NCI-H524 (cell line): ENCODE measurements at places on chromosomes 12 and 14.
A peak's percentile ranks its signal among the peaks of the same experiment; 100 is the strongest.

DNA sequence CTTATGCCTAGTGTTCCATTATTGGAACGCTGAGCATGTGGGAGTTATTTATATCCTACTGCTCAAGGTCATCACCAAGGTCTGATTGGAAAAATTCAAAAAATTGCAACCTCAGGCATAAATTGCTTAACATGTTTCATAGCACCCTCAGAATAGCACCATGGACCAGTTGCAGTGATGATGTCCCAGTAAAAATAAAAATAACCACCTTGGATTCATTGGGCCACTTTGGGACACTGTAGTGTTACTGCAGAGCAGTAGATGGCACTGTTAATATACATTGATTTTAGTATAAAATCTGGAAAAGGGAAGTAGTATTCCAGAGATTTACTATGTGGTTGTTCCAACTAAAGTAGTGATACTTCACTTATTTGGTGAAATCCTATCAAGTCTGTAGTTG lies 31.0 kb upstream of the PTCSC3 start:
- peak; percentile 57 for DNase-seq

DNA sequence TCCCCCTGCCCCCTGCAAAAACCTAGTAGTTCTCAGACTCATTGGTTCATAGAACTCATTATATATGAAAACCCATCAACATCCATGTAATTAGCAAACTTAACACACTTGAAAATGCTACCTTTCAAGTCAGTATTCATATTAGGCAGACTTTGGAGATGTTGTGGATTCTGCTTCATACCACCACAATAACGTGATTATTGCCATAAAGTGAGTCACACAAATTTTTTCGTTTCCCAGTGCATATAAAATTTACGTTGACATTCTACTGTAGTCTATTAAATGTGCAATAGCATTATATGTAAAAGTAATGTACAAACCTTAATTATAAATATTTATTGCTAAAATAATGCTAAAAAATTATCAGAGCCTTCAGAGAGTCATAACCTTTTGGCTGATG lies 654.0 kb downstream of the DIO2 start:
- DNase-seq, result no peak

- DNase-seq, result no peak
Observed at GRCh38 chr12:113136128-113136989, 798 bp upstream of the RASAL1 start.

DNA sequence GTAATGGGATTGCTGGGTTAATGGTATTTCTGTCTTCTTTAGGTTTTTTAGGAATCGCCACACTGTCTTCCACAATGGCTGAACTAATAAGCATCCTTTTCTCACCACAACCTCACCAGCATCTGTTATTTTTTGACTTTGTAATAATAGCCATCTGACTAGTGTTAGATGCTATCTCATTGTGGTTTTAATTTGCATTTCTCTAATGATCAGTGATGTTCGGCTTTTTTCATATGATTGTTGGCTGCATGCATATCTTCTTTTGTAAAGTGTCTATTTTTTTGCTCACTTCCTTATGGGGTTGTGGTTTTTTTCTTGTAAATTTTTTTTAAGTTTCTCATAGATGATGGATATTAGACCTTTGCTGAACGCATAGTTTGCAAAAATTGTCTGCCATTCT lies 377.9 kb downstream of the GALC start:
- DNase-seq, result no peak

DNA sequence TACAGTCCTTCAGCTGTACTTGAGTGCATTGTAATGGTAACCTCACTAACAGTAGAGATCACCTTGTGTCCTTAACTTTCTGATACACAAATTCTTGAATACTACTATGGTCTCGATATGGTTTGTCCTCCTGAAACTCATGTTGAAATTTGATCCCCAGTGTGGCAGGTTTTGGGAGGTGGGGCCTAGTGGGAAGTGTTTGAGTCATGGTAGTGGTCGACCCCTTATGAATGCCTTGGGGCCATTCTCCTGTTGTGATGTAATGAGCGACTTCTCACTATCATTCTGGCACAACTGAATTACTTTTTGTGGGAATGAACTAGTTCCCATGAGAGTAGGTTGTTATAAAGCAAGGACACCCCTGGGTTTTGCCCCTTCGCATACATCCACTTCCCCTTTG lies 52.3 kb downstream of the IPO8 start:
- DNase-seq, result no peak

- DNase-seq, result no peak
Observed at GRCh38 chr12:3603576-3603975, 112.6 kb downstream of the PRMT8 start.

DNA sequence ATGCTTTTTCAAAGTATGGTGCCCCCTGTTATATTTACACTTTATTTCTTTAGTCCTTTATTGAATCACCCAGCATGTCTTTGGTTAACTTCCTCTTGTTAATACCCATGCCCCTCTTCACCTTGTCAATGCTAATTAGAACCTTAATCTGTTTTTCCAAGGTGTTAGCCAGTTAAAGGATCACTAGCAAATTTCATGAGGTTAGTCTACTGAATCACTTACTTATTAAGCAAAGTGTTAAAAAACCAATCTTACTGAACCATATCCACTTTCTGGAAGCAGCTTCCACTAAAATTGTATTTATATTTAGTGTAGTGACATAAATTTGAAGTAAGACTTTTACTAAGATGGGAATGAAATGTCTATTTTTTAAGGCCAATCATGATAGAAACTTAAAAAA lies 27.9 kb downstream of the TAOK3 start:
- no peak for DNase-seq

- DNase-seq, result no peak
Observed at GRCh38 chr12:69108037-69108436, 131.3 kb upstream of the CPSF6 start.

DNA sequence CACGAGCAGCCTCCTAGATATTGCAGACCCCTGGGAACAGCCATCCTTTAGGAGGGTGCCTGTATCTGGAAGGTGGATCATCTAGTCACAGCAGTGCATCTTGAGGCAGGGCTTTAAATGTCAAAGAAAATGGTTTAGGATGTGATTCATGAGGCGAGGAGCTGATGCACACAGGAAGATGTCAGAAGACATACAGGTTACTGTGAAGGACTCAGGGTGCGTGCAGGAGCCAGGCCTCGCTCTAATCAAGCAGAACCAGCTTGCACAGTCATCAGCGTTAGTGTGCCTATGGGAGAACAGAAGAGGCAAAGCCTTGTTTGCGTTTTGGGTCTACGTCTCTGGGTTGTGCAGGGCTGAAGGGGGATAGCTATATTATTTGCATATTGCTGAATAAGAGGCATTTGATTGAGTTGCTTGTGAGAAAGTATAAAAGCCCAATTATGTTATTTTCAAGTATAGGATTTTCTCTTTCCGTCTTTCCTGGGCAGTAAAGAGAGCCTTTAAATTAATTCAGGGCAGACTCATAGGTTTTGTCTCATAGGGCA lies 77.3 kb upstream of the RPH3A start:
- DNase-seq, result no peak

- no peak for DNase-seq
Observed at GRCh38 chr12:12406762-12407161, 49.9 kb downstream of the BORCS5 start.

DNA sequence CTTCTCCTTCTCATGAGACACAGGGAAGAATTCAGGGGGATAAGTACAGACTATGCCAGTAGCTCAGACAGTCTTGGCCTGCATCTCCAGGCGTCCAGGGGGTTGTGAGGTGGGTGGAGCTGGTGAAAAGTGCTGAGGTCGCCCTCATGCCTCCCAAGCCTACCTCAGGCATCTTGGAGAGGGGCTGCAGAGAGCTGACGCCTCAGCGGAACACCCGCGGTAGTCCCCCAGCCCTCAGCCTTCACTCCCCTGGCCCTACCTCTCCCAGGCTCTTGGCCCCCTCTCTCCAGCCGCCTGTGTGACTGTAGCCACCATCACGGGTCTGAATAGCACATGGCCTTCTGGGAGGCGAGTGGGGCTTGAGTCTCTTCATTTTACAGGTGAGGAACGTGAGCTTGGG lies 59.8 kb upstream of the DLK1 start:
- no peak for DNase-seq

DNA sequence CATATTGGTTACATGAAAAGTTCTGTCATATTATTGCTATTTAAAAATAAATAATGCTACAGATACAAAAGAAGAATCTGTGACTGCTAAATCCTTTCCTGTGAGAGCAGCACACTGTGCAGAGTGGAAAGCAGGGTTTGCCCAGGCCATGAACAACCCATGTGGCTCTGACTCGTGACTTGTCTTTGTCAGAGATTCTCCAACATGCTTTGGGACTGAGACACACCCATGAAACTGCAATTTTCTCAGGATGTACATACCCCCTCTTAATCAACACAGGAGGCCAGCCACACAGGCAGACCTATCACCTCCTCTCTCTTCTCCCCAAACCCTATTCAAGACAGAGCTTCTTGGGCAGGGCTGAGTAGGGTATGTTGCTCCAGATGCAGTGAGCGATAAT lies 96.8 kb upstream of the NTF3 start:
- no peak for DNase-seq

GRCh38 chr12:49260166-49260565 lies 4.7 kb upstream of the TUBA1C start:
- no peak for DNase-seq

- DNase-seq, result no peak
Observed at GRCh38 chr14:32432813-32433538, 103.9 kb downstream of the AKAP6 start.

DNA sequence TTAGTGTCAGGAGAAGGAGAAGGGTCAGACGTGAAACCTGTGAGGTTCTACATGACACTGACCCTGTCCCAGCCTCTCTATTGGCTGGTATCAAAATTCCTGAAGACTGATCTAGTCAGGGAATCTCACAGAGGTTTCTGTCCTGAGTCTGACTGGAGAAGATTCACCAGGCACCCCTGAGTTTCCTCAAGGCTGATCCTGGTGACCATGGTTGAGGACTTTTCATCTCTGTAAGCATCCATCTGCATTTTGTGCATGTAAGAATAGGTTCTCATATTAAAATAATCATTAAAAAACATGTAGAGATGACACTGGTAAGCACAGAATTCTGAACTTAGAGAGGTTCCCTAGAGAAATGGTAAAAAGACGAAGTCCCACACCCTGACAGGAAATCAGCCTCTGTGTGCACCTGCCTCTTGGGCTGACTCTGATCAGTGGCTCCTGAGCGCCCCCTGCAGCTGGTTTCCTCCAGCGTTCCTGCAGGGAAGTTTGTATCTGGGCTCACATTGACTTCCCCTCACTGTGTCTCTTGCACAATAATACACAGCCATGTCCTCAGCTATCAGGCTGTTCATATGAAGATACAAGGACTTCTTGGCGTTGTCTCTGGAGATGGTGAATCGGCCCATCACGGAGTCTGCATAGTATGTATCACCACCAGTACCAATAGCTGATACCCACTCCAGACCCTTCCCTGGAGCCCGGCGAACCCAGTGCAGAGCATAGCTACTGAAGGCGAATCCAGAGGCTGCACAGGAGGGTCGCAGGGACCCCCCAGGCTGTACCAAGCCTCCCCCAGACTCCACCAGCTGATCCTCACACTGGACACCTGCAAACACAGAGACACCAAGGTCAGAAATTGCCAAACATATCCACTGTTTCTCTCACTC lies 991.9 kb downstream of the TMEM121 start:
- no peak for DNase-seq

GRCh38 chr14:72201645-72202044 lies 269.4 kb downstream of the RGS6 start:
- no peak for DNase-seq

DNA sequence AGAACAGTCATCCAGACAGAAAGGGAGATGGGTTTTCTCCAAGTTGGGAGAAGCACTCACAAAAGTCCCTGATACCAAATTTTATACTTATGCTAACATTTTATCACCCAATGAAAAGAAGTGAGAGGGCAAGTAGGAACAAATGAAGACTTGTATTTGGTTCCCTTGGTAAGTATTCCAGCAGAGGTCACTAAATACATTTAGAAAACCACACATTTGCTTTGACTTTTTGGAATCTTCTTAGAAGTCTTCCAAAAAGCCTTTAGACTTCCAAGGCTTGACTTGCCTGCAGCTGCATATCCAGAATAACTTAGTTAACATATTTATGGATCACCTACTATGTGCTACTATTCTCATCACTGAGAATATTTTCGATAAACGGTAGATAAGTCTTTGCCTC lies 3.1 kb upstream of the GYS2 start:
- DNase-seq, result peak; percentile 8

- DNase-seq, result no peak
Observed at GRCh38 chr12:129791396-129791795, 112.4 kb downstream of the TMEM132D start.
